ENCODE measurements at places on chromosomes 11 and 22.

GRCh38 chr11:10388574-10388973 is 66.5 kb upstream of the AMPD3 start:
- no peak for DNase-seq

DNA sequence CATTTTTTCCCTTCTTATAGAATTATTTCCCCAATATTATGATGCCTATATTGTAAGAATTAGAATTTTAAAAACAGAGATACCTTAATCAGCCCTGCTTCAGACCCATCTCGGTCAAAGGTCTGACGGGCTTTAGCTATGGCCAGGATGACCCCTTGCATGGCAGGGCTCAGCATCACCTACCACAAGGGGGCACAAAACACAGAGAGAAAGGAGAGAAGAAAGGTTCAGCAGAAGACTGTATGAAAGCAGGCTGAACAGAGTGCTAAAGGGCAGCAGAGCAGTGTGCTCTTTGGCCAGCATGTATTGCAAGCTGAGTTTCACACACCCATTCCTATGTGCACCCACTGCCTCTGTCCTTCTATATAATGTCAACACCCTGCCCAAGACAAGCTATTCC is 26.8 kb downstream of the CLDN25 start:
- no peak for DNase-seq

GRCh38 chr11:44277196-44278090 is 32.5 kb downstream of the ALX4 start:
- DNase-seq, result no peak

- no peak for DNase-seq
These were observed 1395.9 kb downstream of the BRD1 start for GRCh38 chr22:48431536-48432315.

DNA sequence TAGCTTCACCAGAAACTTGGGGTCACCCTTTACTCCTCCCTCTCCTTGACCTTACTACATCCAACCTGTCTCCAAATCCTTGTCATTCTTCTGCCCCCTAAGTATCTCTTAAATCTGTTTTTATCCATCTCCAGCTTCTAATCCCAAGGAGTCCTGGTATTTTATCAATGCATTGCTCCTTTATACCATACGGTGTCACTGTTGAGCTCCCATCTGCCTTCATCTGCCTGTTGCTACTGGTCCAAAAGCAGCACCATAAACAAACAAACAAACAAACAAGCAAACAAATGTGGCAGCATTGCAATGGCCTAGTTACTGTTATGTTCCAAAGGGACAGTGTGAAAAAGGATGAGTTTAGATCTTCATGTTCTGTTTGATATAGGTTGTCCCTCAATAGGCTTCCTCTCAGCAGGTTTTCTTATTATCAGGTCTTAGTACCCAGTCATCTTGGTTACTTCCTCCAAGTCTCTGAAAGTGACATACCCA is 34.2 kb downstream of the DNHD1 start:
- no peak for DNase-seq

DNA sequence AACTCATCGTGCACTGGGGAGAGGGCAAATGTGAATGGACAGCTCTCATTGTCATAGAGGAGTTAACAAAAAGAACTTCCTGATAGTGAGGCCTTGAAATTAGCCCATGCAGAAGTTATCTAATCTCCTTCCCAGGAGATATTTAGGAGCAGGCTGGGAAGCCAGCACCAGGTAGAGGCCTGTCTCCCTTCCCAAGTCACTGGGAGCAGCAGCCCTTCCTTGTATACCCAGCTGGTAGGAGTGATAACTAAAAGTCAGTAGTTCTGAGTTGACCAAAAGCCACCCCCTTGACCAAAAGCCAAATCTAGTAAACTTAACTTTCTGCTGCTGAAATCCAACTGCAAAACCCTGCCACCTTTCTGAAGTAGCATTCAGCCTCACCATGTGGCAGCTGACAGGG is 1.4 kb upstream of the BACE1-AS start:
- DNase-seq, result no peak

DNA sequence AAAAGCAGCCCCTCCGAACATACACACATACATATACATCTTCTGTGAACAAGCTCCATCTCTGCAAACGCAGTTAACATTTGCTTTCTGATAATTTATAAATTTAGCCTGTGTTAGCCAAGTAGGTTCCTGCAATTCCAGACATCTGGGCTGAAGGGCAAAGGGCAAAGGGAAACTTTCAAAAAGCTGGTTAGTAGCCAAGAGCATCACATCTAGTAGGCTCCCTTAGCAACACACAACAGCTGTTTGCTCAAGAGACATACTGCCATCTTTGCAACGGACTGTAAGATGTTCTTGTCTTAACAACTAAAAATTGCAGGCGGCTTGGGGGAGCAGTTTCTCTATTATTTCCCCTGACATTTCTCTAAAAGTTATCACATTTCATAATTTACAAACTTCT is 134.9 kb downstream of the RBFOX2 start:
- DNase-seq, result no peak

Measured in activated CD4-positive, alpha-beta T cell treated with anti-CD3 and anti-CD28 coated beads, Interleukin-2, amount 50 U/mL, for 24 hours (primary cell).